Dorsolateral prefrontal cortex (tissue), 122 donors: ENCODE measurements at places on chromosomes 12 and 14. TPM values are rescaled to one million over a fixed set of nuclear protein-coding genes. Genes with fewer than 3 reads are reported as not detected.

Gene RTN1
- total RNA-seq, result 681 TPM

- no peak for DNase-seq
These were observed 14.1 kb upstream of the TMEM119 start for GRCh38 chr12:108611884-108612415.

- DNase-seq, result no peak
These were observed 10.4 kb downstream of the SLC15A4 start for GRCh38 chr12:128813392-128813791.

DNA sequence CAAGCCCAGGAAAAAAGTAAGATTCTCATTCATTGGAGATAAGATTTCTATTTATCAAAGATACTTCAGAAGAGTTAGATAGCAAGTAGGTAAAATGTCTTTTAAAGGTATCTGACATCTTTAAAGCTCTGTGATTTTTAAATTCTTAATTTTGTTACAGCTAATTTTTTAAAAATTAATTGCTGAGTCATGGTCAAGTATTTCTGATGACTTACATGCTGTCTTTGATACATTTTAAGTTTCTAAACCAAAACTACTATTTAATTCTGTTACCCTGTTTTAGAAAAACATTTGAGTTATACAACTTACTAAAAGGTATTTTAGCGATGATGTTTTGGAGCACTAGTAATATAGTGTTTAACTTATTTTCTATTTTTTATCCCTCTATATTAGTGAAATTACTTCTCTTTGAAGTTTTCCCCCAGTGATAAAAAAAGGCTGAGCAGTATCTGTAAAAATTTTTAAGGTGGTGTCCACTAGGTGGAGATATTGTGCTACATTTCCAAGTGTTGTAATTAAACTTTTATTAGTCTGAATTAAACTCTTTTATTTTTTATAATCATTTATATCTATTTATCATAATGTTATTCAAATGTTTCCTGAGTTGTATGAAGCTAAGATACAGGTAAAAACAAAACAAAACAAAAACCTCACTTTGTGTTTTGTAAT is 11.5 kb downstream of the ALG10 start:
- DNase-seq, result no peak

DNA sequence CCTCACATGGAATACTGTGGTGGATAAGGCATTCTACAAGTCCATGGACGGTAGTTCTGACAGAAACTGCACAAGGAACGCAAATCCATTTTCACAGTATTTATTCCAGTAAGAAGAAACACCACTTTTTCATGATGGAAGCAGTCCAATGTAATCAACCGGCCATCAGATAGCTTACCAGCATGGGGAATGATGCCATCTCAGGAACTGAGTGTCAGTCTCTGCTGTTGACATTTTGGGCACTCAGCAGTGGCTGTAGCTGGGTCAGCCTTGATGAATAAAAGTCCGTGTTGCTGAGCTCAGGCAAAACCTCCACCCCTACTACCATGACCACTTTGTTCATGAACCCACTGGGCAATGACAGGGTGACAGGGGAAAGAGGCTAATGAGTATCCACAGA is 103.4 kb downstream of the PLCZ1 start:
- no peak for DNase-seq

Gene IAPP
- total RNA-seq, result not detected

DNA sequence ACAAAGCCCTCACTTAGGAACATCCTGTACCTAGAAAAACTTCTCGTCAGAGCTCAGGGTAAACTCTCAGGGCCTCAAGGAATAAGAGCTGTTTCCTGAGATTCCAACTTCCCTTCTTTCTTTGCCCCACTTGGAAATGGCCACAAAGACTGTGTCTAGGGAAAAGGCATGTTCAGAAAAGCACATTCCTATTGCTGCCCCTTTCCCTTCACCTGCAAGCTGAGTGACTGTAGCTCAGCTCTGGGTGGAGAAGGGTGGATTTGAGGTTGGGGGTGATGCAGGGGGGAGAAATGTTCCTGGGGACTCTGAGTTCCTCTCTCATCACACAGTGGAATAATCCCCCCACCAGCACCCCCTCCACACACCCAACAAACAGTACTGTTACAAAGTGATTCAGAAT is 6.8 kb downstream of the ENDOU start:
- no peak for DNase-seq

DNA sequence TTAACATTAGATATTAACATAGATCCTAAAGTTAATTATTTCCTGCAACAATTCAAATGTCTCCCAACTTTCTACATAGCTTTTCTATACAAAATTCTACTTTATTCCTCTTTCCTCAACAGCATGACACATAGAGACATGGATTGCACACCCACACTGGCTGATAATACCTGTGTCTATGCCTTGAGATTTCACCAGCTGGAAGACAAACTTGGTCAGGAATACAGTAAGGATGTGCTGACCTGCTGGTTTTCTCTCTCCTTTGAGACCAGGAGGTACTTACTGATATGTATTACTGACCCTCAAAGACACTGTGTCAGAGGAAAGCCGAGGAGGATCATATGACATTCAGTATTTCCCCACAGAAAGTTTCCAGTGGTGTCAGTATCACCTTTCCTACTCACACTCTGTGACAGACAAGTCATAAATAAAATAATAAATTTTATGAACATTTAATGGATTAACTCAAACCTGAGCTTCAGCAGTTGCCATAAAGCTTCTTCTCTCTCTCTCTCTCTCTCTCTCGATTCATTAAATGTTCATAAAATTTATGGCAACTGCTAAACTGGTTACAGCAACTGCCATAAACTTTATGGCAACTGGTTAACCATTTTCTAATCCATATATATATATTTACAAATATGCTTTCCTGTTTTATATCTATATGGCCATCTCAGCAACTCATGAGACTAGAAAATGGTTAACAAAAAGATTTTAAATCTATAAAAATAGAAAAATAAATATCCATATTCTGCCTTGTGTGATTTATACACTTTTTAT is 22.7 kb downstream of the EIF2S3B start:
- no peak for DNase-seq

Gene PTGER2
- 0.24 TPM for total RNA-seq

Gene SSTR1
- total RNA-seq, result 12.1 TPM

Gene KRT77
- total RNA-seq, result not detected
